Activated B cell treated with CpG ODN at 0.5 μM for 24 hours (primary cell): ENCODE measurements at places on chromosomes 3 and 15.
A peak's percentile ranks its signal among the peaks of the same experiment; 100 is the strongest.

DNA sequence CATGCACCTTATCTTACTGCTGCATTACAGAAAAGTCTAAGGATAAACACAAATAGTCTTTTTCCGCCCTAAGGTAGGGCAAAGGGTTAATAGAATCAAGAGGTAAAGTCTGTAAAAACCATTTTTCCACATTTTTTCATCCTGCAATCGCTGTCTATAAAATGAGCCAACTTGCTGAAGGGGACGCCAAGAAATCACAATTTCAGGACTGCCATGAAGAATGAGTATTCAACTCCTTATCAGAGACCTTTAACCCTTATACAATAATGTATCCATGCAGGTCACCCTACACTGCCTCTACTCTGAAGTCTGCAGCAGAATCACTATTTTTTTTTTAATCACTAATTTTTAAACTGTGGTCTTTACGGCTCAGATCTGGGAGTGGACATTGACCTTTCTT lies 1.1 kb upstream of the DNAJC13 start:
- no peak for DNase-seq

GRCh38 chr3:53835257-53835656 lies 11.0 kb downstream of the CHDH start:
- DNase-seq = no peak

GRCh38 chr3:24867783-24868182 lies 373.1 kb upstream of the THRB start:
- no peak for DNase-seq

- DNase-seq = no peak
Measured at GRCh38 chr3:66747261-66747660, 246.4 kb upstream of the LRIG1 start.

- DNase-seq = no peak
Measured at GRCh38 chr3:14787630-14788029, 31.1 kb upstream of the FGD5 start.

DNA sequence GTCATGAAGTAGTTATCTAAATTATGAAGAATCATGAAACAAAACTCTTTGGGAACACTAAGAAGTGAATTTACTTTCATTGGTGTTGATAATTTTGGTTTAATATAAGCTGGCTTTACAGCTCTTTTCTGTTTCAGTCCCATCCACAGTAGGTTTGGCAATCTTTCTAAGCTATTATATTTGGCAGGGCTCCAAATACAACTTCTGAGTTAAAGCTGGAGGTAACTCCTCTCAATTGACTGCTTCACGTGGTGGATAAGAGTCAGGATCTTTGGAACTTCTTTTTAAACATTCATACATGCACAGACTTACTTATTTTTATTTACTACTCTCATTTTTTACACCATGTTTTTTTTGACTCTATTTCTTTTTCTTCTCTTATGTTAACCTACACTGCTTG lies 106.5 kb upstream of the EPHA3 start:
- DNase-seq = no peak

DNA sequence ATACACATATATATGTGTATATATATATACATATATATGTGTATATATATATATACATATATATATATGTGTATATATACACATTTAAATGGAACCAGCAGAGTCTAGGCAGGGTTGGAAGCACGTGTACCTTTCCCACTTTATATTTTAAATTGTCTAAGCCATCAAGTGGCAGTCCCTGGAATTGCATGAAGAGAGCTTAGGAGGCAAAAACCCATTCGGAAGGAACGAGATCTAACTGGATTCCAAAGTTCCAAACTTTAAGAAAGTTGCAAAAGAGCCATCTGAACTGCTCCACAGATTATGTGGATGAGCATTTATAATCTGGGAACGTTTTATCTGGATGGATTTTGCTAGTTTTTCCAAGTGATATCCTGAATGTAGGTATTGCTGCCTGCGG lies 186.5 kb downstream of the FOXP1 start:
- no peak for DNase-seq

GRCh38 chr3:160531311-160531710 lies 34.1 kb downstream of the KPNA4 start:
- no peak for DNase-seq

DNA sequence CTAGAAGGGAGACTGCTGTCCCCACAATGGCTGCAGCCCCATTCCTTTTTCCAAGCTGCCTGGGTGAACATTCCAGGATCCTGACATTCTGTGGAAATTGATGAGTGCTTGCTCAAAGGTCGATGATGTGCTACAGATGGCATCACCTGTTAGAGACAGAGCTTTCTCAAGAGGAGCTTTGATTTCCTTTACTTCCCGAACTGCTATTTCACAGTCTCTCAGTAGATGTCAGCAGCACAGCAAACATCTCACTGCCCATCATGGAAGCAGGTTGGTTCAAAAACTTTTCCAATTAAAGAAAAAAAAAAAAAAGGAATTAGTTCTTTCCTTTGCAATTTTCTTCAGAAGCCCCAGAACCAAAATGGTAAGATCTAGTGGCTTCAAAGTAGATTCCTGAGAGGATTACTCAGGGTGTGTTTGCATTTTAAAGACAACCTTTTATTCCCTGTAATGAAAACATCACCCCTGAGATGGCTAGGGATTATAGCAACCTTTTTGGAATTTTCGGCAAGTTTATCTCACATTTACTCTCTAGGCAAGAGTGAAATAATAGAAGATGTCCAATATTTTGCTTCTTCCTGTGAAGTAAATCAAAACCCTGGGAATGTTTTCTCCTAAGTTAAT lies 44.8 kb downstream of the POLR2M start:
- no peak for DNase-seq

DNA sequence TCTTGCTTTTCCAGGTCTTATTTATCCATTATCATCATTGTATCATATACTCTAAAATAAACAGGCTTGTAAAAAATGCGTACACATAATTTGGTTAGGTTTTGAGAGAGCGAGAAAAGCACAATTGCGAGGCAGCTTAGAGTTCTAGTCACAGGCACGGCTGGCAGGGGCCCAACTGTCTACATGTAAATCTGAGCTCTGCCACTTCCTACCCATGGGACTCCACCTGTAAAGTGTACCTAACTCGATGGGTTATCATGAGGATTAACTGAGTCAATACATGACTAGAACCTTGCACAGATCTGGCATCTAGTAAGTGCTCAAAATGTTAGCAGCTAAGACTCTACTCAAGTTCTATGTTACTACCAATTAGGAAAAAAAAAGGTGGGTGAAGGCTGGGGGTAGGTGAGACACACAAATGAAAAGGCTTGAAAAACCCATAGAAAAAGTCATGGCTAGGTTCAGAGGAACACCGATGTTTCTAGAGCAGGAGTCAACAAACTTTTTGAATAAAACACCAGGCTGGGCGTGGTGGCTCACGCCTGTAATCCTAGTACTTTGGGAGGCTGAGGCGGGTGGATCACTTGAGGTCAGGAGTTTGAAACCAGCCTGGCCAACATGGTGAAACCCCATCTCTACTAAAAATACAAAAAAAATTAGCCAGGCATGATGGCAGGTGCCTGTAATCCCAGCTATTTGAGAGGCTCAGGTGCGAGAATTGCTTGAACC lies 36.2 kb downstream of the GLB1 start:
- no peak for DNase-seq

DNA sequence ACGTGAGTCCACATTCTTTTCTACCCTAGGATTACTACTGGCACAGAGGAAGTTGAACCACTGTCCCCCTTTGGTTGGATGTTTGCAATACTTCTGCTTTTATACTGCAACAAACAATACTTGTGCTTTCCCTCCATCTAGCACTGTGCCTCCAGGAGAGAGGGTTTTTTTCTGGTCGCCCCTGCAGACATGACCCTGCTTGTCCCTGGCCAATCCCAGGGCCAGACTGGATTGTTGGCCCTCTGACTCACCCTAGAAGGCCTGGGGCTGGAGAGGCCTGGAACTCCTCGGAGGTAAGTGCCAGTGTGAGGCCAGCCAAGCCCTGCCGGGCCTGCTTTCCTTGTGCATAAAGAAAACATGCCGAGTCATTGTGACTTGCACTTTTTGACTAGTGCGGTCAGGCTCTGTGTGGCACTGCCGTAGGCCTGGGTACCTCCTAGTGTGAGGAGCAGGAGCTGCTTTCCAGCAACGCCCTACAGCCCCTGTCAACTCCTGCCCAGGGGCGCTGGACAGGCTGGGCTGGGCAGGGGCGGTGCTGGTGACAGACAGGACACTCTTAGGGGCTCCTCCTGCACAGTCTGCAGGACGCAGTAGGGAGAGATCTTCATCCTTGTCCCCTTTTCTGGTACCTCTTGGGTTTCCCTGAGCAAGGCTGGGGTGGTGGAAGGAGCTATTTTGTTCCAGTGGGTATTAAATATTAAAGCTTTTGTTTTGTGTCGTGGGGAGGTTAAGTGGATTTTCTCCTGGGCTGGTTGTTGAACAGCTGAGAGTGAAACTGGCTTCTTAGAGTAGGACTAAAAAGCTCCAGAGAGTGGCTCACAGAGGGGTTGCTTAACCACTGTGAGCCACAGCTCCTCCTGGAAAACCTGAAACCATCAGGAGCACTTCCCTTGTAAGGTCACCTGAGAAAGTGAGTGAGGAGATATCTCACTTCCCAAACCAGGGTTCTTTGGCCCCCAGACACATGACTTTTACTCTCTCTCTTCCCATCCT lies 14.4 kb upstream of the TKT start:
- no peak for DNase-seq

GRCh38 chr3:56937580-56937979 lies 122.9 kb upstream of the SPATA12 start:
- no peak for DNase-seq

- DNase-seq = no peak
Measured at GRCh38 chr3:111130827-111131226, 59.2 kb downstream of the NECTIN3 start.

GRCh38 chr3:11306817-11307589 lies 34.8 kb downstream of the ATG7 start:
- no peak for DNase-seq

DNA sequence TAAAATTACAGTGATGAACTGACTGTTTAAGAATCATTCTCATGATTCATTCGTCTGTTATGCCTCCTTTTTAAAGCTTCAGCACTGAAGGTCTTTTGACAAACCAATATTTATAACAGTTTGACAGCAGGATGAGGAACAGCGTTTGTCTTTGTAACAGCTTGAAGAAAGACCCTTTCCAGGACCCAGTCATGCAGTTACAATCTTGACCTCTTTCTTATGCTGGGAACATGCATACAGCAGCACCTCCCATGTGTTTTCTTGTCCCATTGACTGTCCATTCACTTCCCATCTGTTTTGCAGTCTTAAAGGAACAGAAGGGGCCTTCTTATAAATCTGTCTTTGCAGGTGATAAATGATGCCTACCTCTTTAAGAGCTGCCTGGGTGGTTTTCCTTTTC lies 87.2 kb downstream of the OPA1 start:
- DNase-seq = no peak

GRCh38 chr3:47870156-47870555 lies 67.2 kb downstream of the DHX30 start:
- no peak for DNase-seq

DNA sequence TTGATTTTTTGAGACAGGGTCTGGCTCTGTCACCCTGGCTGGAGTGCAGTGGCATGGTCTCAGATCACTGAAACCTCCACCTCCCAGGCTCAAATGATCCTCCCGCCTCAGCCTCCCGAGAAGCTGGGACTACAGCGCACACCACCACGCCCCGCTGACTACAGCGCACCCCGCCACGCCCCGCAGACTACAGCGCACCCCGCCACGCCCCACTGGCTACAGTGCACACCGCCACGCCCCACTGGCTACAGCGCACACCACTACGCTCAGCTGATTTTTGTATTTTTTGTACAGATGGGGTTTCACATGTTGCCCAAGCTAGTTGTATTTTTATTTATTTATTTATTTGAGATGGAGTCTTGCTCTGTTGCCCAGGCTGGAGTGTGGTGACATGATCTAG lies 35.6 kb downstream of the SLC51A start:
- DNase-seq = no peak

- no peak for DNase-seq
Measured at GRCh38 chr3:159897331-159898075, 91.1 kb upstream of the IL12A start.

- no peak for DNase-seq
Measured at GRCh38 chr15:34753236-34753894, 1.4 kb downstream of the GJD2 start.

- no peak for DNase-seq
Measured at GRCh38 chr15:89303986-89304385, 30.6 kb downstream of the POLG start.

- no peak for DNase-seq
Measured at GRCh38 chr3:135784557-135784956, 181.0 kb upstream of the PPP2R3A start.

GRCh38 chr15:80455668-80456442 lies 51.7 kb downstream of the ARNT2 start:
- DNase-seq = peak; percentile 23

- DNase-seq = no peak
Measured at GRCh38 chr15:60839510-60840211, 360.7 kb upstream of the ICE2 start.

DNA sequence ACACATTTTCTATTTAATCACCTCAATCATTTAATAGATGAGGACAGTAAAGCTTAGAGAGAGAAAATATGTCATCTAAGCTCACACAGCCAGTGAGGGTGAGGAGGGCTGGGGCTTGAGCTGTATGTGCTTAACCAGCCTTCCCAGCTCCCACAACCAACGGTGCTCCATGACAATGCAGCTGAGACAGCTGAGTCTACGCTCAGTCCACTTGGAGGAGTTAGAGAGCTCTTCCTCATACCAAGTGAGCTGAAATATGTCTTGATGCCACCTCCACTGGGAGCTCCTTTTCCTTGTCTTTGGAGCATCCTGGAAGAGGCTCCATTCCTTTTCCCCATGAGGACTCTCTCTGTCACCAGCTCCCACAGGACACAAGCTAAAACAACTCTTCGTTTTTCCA lies 9.3 kb downstream of the HOMER2 start:
- no peak for DNase-seq

- no peak for DNase-seq
Measured at GRCh38 chr3:63654211-63654610, 1.7 kb downstream of the SNTN start.

GRCh38 chr3:74564560-74564959 lies 49.9 kb downstream of the CNTN3 start:
- no peak for DNase-seq

GRCh38 chr15:50549326-50549725 lies 2.9 kb upstream of the USP50 start:
- no peak for DNase-seq

- peak; percentile 9 for DNase-seq
Measured at GRCh38 chr15:75230551-75231371, 27.4 kb upstream of the GOLGA6C start.

DNA sequence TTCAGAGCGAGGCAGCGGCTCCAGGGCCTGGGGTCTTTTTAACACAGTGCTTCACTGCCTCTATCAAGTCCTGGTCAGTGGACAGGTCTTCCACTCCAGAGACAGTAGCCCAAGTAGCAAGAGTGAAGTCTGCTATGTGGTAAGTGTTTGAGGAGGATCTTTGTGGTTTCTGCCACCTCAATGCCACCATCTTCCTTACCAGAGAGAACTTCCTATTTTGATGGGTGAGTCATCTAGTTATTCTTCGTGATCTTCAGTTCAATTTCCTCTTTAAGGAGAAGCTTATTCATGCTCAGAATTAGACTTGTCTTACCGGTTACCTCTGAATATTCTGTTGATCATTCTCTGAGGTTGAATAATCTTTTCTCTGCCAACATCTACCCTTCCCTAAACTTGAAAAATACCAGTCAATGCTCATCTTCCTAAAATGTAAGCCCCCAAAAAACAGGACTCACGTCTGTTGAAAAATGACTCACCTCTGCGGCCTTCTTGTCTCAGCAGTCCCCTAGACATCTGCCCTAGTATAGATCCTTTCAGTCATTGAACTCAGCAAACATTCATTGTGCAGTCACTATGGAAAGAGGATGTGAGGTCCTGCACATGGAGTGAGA lies 32.2 kb upstream of the BCL6 start:
- peak; percentile 24 for DNase-seq

GRCh38 chr3:49122451-49122850 lies 1.8 kb upstream of the USP19 start:
- no peak for DNase-seq
